ENCODE measurements at places on chromosomes 11 and 22.

DNA sequence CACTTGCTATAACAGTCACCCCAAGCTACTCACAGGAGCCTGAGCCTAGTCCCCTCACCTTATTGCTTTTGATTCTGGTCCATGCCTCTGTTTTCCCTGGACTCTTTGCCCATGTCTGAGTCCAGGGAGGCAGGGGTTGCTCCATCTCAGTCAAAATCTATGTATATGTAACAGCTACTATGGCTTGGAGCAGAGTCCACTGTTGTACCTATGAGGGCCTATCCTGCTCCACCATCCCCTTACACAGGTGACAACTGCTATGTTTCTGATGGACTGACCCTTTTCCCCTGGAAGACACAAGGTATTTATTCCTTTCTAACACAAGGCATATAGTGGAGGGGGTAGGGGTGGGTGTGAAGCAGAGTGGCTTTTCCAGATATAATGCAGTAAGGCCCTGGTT, 119.6 kb downstream of the VPREB1 start:
- no peak for DNase-seq

GRCh38 chr11:44780940-44781631, 54.3 kb downstream of the TSPAN18 start:
- no peak for DNase-seq

DNA sequence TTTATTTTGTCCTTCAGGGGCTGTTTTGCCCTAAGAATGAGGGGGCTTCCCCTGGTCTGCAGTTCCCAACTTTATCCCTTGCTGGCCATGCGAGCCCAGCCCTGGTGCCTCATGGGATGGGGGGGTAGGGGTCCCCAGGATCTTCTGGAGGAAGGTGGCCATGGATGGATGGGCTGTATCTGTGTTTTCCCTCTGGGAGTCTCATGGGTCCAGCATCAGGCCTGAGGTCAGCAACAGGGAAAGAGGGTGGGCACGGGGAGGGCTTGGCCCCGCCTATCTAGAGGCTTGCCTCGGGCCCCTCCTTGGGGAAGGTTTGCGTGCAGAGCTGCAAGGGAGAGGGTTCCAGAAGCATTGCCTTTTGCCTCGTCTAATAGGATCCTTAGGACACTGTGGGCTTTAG, 10.8 kb upstream of the ADORA2A start:
- DNase-seq = no peak

DNA sequence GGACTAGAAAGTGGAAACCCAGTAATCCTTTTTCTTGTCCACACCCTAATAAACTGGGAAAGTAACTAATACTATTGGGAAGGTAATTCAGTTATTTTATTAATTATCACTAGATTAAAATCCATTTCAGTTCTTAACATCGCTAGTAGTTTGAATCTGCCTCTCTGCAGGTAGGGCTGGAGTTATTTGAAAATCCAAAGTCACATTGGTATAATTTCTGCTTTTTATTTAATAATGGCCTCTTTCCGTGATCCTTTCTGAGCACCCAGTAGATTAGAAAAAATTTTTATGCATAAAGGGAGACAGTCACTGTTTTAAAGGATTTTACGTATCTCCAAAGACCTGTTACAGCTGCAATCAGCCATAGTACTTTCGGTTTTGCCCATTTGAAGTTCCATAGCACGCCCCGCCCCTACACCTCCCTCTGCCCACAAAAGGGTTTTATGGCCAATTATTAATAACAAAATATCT, 605 bp upstream of the COPB1 start:
- peak; percentile 62 for DNase-seq
